Stimulated activated CD8-positive, alpha-beta memory T cell treated with anti-CD3 and anti-CD28 coated beads, Interleukin-7, amount 100 ng/mL, for 1 hour (primary cell): ENCODE measurements at places on chromosomes 7 and 10.

DNA sequence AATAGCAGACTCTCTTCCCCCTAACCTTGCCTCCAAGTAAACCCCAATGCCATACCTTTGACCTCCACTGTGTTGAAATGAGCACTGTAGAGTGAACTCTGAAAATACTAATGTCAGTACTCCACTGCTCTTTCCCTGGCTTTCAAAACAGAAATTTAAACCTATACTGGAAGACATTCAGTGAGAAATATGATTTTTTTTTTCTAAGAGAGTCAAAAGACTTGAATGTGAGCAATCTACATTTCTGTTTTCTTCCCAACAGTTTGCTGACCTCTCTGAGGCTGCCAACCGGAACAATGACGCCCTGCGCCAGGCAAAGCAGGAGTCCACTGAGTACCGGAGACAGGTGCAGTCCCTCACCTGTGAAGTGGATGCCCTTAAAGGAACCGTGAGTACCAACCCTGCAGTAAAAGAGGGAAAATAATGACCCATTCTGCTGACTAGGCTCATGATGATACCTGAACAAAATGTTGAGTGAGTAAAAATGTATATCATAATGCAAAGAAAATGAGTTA, 6.4 kb downstream of the VIM start:
- DNase-seq = no peak

DNA sequence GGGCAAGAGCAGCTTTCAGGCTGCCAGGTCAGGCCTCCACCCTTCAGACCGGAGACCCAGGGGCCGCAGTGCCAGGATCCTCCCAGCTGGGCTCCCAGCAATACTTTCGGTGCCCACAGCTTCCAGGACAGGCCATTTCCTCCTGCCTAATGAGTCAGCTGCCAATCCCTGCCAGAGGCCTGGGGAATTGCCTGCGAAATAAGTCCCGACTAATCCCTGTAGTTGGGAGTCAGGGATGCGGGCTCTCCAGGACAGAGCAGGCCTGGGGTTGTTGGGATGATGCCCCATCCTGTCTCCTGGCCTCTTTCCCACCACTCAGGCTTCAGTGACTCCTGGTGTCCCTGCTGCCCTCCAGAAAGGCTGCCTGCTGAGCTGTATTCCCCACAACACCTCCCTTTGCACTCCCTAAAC, 143.5 kb upstream of the UNC5B start:
- DNase-seq = no peak

DNA sequence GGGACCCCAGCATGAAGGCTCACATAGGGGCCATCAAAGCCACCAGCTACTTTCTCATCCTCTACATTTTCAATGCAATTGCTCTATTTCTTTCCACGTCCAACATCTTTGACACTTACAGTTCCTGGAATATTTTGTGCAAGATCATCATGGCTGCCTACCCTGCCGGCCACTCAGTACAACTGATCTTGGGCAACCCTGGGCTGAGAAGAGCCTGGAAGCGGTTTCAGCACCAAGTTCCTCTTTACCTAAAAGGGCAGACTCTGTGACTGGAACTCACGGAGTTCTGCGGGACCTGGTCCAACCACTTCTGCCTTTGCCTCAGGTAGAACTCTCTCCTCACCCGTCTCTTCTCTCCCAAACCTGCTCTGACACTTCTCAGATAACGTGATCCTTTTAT, 945 bp downstream of the TAS2R40 start:
- no peak for DNase-seq

- DNase-seq = no peak
These were observed 7.1 kb downstream of the ATOH7 start for GRCh38 chr10:68224810-68225209.

DNA sequence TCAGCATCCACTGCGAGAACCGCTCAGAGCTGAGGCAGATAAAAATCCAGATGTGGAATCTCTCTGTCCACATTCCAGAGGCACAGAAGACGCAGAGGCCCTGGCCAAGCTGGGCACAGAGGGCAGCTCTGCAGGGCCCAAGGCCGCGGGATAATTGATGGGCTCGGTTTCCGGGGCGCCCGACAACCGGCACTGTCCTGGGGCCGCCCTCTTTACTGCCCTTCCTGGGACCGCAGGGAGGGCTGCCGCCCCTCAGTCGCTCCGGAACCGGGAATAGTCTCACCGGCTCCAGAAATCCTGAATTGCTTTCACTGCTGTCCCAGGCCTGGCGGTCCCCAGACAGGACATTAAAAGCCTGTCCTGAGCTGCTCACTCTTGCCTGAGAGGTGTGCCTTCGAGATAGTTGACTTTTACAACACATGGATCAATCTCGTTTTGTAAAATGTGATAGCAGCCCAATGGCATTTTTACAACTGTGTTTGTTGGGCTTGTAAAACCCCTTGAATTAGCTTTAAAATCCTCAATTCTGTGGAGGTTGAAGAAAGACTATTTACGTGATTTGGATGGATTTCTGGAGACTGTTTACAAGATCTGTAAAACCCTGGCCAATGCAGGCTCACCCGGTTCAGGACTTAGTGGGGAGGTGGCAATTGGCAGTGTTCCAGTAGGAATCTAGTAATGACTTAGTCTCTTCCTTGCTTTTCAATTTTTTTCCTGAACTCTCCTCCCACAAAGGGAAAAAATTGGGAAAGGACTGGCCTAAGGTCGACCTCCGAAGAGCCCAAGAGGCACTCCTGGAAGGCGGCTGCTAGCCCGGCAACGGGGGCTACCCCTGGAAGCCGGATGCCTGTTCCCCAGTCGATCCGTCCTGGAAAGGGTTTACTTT, 1.4 kb upstream of the HOXA6 start:
- DNase-seq = no peak

- no peak for DNase-seq
These were observed 33.1 kb downstream of the VPS50 start for GRCh38 chr7:93265220-93265619.

DNA sequence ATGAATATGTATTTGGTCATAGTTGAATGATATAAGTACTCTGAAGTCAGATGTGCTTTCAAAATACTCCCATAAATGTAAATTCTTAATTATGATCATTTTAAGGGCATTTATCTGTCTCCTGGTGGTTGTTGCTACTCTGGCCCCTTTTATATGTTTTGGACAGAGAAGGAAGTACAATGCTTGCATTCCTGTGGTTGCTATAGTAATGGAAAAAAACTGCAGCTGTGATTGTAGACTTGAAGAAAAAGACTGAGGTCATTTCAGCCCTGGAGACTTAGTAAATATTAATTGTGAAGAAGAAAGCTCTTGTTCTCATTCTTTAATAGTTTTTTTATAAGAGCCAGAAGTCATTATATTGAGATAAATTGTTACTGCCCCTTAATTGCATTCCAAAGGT, 70.2 kb upstream of the FERD3L start:
- DNase-seq = no peak

GRCh38 chr10:125824736-125825135, 1.4 kb downstream of the BCCIP start:
- no peak for DNase-seq

GRCh38 chr7:92634924-92635519, 44.8 kb upstream of the FAM133B start:
- no peak for DNase-seq

DNA sequence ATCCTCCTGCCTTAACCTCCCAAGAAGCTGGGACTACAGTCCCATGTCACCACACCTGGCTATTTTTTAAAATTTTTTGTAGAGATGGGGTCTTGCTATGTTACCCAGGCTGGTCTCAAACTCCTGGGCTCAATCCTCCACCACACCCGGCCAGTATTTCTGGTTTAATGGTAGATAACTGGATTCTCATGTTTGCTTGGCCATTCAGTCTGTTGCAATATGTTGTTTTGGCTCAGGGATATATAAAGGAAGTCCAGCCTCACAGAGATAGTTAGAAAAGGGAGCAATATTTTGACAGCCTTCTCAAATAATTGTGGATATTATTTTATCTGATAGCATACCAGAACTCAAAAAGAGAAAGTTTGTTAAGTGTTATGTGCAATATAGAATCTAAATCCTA, 82.4 kb downstream of the BTAF1 start:
- no peak for DNase-seq

DNA sequence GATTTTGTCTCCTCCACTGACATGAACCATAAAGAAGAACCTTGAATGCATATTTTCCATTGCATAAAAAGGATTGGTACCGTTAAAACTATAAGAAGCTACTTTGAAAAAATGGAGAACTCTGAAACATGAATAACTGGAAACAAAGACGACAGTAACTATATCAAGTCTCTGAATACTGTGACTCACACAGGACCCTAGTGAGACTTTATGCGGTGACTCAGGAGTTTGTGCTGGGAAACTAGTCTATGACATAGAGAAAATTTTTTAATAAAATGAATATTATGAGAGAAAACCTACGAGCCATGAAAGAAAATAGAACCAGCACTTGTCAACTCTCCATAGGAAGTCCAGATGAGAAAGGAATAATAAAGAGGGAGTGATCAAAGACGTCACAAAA, 339.9 kb upstream of the ADARB2 start:
- no peak for DNase-seq

DNA sequence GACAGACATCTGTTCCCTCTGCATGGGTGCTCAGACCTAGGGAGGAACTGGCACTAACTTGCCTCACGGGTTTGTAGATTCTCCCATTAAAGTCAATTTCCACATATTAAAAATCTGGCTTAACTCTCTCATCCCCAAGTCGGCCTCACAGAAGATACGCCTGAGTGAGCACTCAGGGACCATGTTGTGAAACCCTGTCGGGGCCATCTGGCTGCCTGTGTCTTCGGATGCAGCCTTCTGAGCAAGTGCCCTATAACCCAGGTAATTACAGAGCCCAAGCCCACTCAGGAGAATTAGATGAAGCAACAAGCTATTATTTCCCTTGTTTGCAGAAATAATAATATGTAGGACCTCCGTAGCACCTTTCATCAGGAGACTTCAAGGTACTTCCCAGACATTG, 219.3 kb upstream of the GLI3 start:
- DNase-seq = no peak

- peak; percentile 43 for DNase-seq
These were observed 94.0 kb downstream of the GRK5 start for GRCh38 chr10:119301397-119301796.

DNA sequence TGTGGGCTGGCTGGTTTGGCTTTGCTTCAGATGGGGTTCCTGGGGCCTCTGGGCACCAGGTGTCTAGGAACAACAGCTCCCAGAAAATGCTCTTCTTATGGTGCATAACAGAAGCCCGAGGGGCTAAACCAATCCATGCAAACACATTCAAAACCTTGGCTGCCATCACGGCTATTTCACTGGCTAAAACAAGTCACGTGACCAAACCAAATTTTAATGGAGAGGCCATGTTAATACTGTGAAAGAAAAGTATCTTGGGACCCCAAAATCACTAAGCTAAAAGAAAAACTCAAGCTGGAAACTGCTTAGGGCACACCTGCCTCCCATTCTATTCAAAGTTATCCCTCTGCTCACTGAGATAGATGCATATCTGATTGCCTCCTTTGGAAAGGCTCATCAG, 19.1 kb upstream of the KCNK18 start:
- DNase-seq = no peak

- DNase-seq = no peak
These were observed 67.1 kb upstream of the RPA3 start for GRCh38 chr7:7785344-7785973.

GRCh38 chr10:79381804-79382221, 34.5 kb downstream of the PPIF start:
- no peak for DNase-seq

DNA sequence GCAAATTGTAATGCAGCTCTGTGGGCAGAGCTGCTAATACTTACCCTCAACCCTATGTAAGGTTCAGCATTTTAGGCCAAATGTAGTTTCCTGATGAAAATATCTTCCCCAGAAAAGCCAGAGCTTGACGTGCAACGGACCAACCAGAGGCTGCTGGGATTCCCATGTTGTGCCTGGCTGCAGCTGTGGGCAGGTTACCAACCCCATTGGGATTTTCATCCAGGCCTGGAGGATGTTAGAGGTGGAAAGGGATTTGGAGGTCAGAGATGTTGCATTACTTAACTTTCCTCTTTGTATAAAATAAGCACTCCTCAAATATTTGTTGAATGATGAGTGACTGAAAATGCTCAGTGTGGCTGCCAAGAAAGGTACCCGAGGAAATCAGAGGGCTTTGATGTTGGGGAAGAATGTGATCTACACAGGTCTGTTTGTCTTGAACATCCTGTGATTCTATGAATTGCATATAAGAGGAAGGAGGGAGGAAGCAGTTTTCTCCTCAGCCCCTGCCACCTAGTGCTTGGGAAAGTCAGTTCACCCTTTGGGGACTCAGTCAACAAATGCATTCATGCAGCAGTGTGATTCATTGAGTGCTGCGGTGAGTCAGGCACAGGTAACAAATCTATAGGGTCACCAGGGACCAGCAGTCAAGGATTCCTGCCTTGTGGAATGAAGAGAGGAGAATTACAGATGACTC, 487.2 kb downstream of the RPS24 start:
- no peak for DNase-seq

GRCh38 chr7:103919272-103919868, 70.1 kb downstream of the RELN start:
- no peak for DNase-seq

GRCh38 chr10:124233546-124234138, 140.2 kb upstream of the CHST15 start:
- no peak for DNase-seq

GRCh38 chr10:20207653-20208052, 391.4 kb downstream of the PLXDC2 start:
- DNase-seq = no peak

GRCh38 chr7:50957431-50957830, 174.7 kb upstream of the GRB10 start:
- no peak for DNase-seq
